Renal pelvis (tissue), 12 donors: ENCODE measurements at places on chromosomes 16 and 17. TPM values are rescaled to one million over a fixed set of nuclear protein-coding genes. Genes with fewer than 3 reads are reported as not detected.

GRCh38 chr16:21566891-21567414 lies 32.4 kb upstream of the METTL9 start:
- DNase-seq = no peak

GRCh38 chr17:80943346-80944145 lies 48.1 kb upstream of the CHMP6 start:
- DNase-seq = no peak

- DNase-seq = no peak
These were observed 3.8 kb downstream of the CIITA start for GRCh38 chr16:10880594-10881452.

GRCh38 chr17:68627956-68628575 lies 26.9 kb upstream of the FAM20A start:
- DNase-seq = peak; percentile 79

GRCh38 chr17:74387365-74388218 lies 20.3 kb downstream of the GPR142 start:
- DNase-seq = no peak

DNA sequence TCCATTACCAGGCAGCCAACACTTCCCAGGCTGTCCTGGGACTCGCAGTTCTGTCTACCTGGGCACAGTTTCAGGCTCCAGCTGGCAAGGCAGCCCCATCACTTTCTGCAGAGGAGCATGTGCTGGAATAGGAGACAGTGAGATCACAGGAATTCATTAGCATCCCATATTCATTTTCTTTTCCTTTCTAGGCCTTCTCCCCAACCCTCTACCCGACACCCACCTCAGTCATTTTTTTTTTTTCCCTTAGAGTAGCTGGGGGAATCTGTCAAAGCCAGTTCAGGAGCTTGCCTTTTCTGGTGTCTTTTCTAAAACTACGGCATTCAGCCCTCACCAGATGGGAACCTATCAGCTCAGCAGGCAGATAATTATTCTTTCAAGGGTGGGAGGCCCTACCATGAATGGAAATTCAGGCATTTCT lies 42.4 kb upstream of the FBXO47 start:
- DNase-seq = no peak

GRCh38 chr16:19363740-19364139 lies 53.9 kb upstream of the TMC5 start:
- DNase-seq = no peak

- DNase-seq = no peak
These were observed 440.6 kb downstream of the HS3ST3B1 start for GRCh38 chr17:14741491-14741890.

- DNase-seq = no peak
These were observed 60.9 kb downstream of the MRTFB start for GRCh38 chr16:14131774-14132695.

- DNase-seq = no peak
These were observed 93.6 kb upstream of the TBX2 start for GRCh38 chr17:61306003-61306402.

- DNase-seq = no peak
These were observed 2.8 kb downstream of the TOB1 start for GRCh38 chr17:50863221-50863843.

- DNase-seq = no peak
These were observed 130.8 kb downstream of the XYLT1 start for GRCh38 chr16:17339764-17340541.

GRCh38 chr16:55056585-55057401 lies 126.1 kb downstream of the IRX5 start:
- peak; percentile 43 for DNase-seq

- no peak for DNase-seq
These were observed 6.2 kb upstream of the TMEM100 start for GRCh38 chr17:55728833-55729232.

DNA sequence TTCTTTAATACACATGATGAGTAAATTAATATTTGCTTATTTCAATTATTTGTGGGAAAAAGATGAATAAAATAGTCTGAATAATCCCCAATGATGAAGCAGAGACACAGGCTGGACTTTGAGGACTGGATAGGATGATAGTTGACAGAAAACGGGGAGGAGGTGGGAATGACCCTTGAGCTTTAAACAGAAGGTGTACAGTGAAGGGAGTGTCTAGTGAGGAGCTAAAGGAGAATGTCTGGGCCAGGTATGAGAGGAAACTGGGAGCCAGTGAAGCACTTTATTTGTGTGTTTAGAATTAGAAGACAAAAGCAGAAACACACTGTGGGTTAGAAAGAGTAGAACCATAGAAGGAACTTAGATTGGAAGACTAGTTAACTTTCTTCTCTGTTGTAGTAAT lies 230.4 kb upstream of the CA10 start:
- DNase-seq = no peak

- peak; percentile 92 for DNase-seq
These were observed 32.8 kb upstream of the NUDT16L1 start for GRCh38 chr16:4660454-4661007.

The CHD9 gene
- polyA plus RNA-seq = 49.0 TPM

The CDYL2 gene
- 7.8 TPM for polyA plus RNA-seq

The FOXC2 gene
- polyA plus RNA-seq = 38.0 TPM

The NOD2 gene
- polyA plus RNA-seq = 0.40 TPM

The RAB34 gene
- polyA plus RNA-seq = 155 TPM

The KRT222 gene
- not detected for polyA plus RNA-seq

The POLR3E gene
- 61.0 TPM for polyA plus RNA-seq
